ENCODE measurements at places on chromosomes 5 and 9.

DNA sequence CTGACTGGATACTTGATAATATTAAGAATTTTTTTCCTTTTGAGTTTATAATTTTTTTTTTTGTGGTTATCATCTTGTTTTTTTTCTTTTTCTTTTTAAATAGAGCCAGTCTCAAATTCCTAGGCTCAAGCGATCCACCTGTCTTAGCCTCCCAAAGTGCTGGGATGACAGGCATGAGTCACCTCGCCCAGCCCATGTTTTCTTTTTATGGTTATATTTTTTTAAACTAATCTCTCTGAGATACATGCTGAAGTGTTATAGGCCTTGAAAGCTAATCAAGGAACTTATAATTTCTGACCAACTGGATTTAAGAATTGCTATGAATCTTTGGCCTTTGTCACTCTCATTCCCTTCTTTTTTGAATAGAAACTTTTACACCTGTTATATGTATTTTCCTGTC is 6.8 kb upstream of the AMACR start:
- no peak for DNase-seq

DNA sequence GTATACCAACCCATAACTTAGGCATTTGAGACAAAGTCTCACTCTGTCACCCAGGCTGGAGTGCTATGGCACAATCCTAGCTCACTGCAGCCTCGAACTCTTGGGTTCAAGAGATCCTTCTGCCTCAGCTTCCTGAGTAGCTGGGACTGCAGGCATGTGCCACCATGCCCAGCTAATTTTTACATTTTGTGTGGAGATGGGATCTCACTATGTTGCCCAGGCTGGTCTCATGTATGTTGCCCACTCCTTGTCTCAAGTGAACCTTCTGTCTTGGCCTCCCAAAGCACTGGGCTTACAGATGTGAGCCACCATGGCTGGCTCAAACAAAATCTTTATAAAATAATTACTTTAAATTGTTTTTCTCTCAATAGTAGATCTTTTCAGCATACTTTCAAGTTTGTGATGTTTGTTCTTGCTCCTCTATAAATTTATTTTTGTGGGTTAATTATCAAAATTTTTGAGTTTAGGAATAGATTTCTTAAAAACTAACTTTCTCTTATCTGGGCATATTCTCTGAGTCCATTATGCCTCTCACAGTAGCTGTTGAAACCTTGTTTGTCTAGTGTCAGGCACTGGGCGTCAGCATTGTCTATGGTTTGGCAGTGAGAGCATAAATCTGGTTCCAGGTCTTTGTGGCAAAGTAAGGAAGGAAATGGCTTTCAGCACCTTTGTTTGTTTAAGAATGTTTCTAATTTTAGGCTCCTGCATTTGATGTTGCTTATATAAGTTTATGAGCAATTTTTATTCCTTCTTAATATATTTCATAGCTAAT is 38.7 kb downstream of the NLN start:
- peak; percentile 44 for DNase-seq

DNA sequence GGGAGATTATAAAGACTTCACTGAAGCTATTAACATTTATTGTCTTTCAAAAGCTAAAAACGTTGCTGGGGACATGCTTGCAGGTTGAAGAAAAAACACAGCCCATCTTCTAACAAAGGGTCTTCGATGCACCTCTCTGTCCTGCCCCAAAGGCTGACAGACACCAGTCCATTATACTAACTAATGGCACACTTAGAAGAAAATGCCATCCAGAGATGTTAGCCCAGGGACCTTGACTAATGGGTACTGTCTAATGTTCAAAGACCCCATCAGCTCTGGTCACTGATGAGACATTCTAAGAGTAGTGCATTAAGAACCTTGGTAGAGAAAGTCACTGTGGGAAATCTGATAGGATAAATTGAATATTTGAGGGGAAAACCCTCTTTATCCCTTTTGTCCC is 124.9 kb downstream of the EBF1 start:
- DNase-seq: no peak

DNA sequence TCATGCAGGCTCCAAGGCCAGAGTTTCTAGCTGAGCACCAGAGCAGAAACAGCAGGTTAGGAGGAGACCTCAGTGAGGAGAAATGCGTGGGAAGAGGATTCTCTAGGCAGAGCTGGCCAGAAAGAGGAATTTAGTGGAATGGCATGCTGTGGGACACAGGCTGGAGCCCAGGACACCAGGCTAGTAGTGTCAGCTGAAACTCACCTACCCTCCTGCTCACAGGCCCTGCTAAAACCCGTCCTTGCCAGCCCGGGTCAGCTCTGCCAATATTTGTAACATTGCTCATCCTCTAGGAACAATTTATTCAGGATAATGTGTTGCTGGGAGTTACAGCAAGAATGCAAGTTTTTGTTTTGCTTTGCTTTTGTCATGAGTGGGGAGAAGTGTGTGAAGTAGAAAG is 40.2 kb upstream of the AGXT2 start:
- DNase-seq: no peak

DNA sequence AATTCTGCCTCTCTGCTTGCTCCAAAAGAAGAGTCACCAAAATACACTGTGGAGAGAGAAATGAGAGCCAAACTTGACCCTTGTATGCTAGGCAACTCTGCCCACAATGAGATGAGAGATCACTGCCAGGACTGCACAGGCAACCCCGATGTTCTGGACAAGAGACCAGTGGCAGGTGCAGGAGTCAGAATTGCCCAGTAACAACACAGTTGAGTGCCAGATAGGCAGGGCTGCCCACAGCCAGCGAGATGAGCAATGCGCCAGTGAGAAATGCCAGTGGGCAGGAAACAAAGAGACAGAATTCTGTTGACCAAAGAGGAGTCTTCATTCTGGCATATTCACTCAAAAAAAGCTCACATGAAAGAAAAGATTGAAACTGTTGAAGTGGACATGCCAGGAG is 570.7 kb downstream of the CAAP1 start:
- DNase-seq: no peak

DNA sequence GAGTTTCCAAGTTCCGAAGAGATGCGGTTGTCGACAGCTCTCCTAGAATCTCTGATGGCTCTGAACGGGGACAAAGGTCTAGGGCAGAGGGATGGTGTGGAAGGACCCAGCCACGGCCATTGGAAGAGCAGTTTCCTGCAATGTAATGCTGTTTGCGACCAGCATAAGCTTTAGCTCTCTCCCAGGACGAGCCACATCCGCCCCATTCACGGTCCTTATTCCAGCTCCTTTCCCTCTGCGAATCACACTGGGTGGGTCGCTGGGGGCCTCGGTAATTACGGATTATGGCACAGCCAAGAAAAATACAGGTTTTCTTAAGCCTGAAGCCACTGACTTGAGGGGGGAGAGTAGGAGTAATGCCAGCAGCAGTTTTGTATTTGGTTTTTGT is 22.7 kb downstream of the ANXA2R start:
- DNase-seq: no peak

DNA sequence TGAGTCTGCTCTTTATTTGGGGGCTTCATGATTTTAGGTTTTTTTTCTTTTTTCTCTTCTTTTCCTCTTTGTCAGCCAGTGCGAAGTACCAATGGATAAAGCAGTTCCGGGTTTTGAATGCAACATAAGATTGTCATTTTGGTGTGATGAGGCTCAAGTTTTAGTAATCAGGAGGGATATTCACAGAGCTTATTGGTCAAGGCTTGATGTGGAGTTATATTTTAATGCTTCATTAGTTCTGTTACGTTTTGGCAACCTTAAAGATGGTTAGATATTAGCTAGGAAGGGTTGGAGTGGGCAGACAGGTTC is 1.4 kb downstream of the PIK3R1 start:
- DNase-seq: no peak

DNA sequence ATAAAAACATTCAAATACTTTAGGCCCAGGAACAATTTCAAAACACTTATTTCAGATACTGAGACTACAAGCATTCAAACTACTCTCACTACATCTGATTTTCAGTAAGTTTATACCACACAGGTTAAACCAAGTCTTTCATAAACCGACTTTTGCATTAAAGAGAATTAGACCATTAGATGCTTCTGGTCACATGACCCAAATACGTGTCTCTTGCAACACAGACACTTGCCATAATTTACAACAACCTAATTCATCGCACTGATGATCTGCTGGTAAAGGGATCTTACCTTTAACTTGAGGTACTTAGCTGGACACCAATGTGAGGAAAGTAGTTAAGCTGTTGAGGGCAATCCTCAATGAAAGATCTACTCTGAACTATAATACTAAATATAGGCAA is 3.2 kb downstream of the HNRNPH1 start:
- no peak for DNase-seq

- no peak for DNase-seq
Observed at GRCh38 chr5:131867524-131867923, 70.7 kb upstream of the FNIP1 start.

Data from activated naive CD4-positive, alpha-beta T cell (primary cell).